ENCODE measurements at places on chromosomes 2 and 18.

DNA sequence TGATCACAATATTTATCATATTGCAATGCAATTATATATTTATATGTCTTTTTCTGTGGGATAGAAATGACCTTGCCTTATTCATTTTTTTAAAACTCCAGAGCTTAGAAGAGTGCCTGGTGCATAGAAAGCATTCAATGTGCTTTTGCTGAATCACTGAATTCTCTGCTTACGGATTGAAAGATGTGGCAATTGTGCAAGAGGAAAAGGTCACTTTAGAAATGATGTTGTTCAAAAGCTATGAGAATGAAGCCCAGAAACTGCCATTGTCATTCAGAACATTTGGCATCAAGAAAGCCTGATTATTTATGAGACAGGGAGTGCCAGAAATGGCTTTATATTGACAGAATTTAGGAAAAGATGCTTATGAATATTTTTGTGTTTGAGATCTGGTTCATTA lies 678.6 kb upstream of the CDH2 start:
- peak; percentile 65 for DNase-seq

GRCh38 chr18:74457725-74458421 lies 765 bp upstream of the DIPK1C start:
- peak; percentile 80 for DNase-seq

DNA sequence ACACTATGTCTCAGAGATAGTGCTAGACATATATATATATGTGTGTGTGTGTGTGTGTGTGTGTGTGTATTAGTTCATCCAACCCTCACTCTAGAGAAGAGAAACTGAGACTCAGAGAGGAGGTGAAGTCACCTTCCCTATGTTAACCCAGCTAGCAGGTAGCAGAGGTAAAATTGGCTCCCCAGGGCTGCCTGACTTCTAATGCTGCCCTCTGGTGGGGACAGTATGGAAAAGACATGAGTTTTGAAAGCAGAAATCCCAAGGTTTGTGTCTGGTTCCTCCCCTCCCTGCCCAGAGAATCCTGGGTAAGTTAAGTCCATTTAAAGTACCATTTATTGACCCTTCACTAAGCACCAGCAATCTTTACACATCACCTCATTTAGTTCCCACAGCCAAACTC lies 137.7 kb downstream of the THNSL2 start:
- no peak for DNase-seq

DNA sequence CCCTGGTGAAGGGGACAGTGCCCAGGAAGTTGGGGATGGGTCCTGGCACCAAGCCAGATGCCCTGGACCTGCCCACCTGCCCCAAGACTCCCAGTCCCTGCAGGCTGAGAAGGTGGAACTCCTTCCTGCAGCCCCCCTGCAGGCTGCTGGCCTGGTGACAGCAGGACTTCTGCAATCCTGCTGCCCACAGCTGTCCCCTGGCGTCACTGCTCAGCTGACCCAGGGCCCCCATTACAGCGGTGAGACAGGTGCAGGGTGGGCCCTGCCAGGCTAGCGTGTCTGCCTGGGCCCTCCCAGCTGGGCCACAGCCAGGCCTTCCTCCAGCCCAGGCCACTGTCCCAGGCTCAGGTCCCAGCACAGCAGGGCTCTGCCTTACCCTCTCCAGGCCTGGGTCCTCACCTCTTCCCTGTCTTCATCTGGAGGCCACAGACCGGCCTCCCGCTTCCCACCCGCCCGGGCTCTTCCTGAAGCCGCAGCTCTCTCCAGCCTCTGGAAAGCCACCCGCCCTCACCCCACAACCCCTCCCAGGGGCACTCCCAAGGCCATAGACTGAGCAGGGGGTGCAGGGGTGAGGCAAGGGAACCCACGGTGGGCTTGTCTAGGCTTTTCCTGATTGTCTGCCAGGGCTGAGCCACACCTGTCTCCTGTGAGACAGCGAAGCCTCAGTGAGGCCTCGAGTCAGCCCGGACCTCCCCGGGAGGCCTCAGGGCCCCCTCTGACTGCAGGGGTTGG lies 8.8 kb upstream of the ERFE start:
- DNase-seq, result no peak

- peak; percentile 3 for DNase-seq
These were observed 259.6 kb downstream of the SS18 start for GRCh38 chr18:25830787-25831186.

GRCh38 chr2:84880645-84881521 lies at the start of gene TRABD2A:
Gene TRABD2A (minus strand): TSS chr2:84881084. CDS start chr2:84881039, 45 bp downstream.
- DNase-seq, result no peak

DNA sequence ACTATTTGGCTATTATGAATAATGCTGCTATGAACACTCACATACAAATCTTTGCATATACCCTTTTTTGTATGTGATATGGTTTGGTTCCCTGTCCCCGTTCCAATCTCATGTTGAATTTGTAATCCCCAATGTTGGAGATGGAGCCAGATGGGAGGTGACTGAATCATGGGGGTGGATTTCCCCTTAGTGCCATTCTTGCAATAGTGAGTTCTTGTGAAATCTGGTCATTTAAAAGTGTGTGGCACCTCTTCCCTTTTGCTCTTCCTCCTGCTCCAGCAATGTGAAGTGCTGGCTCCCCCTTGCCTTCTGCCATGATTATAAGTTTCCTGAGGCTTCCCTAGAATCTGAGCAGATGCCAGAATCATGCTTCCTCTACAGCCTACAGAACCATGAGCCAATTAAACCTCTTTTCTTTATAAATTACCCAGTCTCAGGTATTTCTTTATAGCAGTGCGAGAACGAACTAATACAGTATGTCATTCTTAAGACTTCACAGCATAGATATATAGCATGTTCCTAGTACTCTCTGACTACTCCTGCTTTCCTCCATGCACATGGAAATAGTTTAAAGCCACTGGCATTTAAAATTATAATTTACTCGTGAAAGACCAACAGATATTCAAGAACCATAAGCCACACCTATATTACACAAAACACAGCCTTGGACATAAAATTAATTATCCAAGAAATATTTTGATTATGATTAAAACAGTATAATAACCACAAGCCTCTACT lies 75.2 kb downstream of the COBLL1 start:
- DNase-seq, result no peak

DNA sequence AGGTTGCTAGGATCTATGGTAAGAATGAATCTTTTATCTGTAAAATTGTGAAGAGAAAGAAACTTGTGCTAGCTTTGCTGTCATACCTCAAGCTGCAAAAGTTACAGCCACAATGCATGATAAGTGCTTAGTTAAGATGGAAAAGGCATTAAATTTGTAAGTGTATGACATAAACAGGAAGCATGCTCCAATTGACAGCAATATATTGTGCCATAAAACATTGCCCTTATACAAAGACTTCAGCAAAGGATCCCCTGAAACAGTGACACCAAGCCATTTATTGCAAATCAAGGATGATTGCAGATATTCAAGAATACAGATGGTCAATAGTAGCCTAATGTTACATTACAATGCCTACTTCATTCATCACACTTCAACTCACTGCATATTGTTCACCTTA lies 283.1 kb downstream of the CPS1 start:
- DNase-seq, result no peak

DNA sequence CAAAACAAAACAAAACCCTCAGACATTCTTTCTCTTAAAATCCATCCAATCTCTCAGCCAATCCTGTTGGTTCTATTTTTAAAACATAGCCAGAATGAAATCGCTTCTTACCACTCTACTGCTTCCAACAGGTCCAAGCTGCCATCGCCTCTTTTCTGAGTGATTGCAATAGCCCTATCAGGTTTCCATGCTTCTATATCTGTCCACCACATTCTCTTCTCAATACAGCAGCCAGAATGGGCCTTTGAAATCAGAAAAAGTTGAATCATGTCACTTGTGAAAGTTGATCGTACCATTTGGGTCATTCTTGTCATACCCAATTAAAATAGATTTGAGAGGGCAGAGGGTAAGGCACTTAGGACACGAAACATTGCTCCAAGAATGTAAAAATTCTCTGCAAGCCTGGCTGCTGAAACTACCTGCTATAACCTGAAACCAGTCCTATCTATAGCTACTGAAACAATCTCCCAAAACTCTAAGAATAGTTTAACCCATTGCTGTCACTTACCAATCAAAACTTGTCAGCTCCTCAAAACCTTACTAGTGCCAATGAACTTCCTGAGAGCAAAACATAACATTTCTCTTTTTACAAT lies 3.3 kb upstream of the MTLN start:
- no peak for DNase-seq

DNA sequence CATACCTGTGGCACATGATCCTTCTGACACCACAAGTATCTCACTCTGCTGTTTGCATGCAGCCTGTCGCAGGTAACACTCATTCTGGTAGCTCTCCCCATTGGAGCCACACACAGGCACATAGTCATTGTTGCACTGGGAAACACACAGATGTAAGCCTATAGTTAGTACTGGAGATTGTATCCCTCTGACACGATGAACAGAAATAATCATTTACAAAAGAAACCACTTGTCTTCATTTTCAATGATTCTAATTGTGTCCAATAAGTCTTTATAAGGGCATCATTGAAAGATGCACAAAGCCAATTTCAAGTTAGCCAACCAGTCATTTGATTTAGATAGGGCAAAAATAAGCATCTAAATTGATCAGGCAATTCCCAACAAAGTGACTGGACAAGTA lies 10.4 kb downstream of the TMEFF2 start:
- peak; percentile 49 for DNase-seq

GRCh38 chr2:29583104-29583503 lies 338.3 kb downstream of the ALK start:
- no peak for DNase-seq

GRCh38 chr2:212536817-212537725 lies 1.5 kb downstream of the ERBB4 start:
- peak; percentile 66 for DNase-seq

- DNase-seq, result no peak
These were observed 84.1 kb downstream of the CELF4 start for GRCh38 chr18:37481491-37481890.

DNA sequence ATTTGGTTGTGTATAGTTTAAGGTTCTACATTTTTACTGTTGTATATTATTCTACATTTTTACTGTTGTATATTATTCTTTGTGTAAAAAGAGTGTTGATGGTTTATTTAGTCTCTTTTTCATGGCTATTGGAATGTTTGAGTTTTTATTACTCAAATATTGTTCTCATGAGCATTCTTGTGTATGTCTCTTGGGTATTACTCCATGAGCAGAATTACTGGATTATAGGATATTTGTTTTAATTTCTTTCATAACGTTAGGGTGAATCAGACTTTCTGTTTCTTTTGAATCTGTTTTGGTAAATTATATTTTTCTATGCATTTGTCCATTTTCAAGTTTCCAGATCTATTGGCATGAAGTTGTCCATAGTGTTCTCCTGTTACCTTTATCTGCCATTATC lies 111.6 kb downstream of the DYNAP start:
- DNase-seq, result no peak

GRCh38 chr2:127355407-127356008 lies 32.3 kb downstream of the MAP3K2 start:
- no peak for DNase-seq

DNA sequence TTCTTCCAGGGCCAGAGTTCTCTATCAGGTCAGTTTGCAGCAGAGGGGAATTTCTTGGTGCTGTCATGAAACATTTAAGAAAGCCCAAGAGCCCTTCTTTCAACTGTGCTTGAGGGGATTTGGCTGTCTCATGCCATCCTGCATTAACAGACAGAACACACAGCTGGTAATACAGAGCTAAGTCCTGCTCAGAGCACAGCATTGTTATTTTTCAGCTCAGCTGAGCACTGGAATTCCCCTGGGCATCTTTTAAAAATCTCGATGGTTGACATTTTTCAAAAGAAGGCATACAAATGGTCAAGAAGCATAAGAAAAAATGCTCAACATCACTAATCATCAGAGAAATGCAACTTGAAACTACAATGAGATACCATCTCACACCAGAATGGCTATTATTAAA lies 14.9 kb upstream of the IL1R2 start:
- DNase-seq, result no peak

GRCh38 chr18:58527952-58528287 lies 101.0 kb downstream of the ALPK2 start:
- no peak for DNase-seq

DNA sequence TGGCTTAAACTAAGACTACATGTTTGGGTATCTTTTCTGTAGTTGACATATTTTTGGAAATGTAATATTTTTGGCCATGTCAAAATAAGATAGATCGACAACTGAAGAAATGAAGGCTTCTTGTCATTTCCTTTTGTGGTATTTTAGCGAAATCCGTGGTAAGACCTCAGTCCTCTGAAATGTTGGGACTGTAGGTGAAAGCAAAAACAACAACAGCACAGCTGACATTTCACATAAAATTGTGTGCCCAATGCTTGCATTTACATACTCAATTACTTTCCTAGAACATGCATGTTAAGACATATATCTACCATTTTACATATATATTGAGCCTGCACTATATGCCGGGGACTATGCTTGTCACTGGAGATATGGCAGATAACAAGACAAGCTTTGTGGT lies 50.2 kb downstream of the SPP2 start:
- no peak for DNase-seq

- no peak for DNase-seq
These were observed 2.1 kb downstream of the LRRTM1 start for GRCh38 chr2:80302314-80303005.

DNA sequence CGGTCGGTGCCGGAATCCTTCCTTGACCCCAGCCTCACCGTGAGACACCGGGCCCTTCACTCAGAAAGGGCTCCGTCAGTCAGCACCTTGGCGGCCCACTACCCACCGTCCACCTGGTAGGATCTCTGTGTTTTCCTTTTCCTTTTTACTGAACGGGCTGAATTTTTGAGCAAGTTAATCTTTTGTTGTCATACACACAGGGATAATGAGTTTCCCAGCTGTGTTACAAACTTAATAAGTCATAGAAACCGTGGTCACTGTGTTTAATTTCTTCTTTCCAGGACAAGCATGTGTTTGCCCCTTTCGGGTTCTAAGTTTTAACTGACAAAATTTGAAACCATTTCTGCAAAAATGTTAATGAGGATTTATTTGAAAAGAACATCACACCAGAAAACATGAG lies 39.0 kb upstream of the TPO start:
- DNase-seq, result no peak

- DNase-seq, result no peak
These were observed 687.1 kb downstream of the DPP10 start for GRCh38 chr2:115129536-115129935.

DNA sequence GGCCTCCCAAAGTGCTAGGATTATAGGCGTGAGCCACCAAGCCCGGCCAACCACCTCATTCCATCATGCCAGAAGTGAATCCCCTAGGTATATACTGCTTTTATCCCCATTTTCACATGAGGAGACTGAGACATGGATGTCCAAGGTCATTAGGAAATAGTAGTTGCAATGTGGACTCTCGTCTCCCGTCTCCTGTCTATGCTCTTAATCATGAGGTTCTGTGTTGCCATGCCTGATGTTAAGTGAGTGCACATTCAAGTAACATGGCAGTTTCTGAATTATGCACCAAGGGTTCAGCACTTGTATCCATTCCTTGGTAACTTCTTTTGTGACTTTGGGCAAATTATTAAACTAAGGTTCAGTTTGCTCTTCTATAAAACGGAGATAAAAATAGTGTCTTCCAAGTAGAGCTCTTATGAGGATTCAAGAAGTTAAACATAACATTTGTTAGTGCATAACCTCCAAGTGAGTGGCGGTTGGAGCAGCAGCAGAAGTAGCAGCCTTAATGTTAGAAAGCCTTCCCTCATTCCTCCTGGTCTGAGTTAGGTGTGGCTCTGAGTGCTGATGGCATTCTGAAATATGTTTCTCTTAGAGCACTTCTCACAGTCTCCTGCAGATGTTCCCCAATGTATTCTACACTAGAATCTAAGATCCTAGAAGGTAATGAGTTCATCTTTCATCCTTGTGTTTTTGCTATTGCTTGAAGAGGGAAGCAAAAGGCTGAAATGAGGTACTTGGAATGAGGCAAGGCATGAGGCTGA lies 21.9 kb downstream of the SOCS6 start:
- DNase-seq, result no peak

All from midbrain (tissue), 1 donor.